ENCODE measurements at places on chromosomes 1 and 21.

GRCh38 chr1:10721381-10722321, 74.8 kb downstream of the CASZ1 start:
- DNase-seq, result no peak

DNA sequence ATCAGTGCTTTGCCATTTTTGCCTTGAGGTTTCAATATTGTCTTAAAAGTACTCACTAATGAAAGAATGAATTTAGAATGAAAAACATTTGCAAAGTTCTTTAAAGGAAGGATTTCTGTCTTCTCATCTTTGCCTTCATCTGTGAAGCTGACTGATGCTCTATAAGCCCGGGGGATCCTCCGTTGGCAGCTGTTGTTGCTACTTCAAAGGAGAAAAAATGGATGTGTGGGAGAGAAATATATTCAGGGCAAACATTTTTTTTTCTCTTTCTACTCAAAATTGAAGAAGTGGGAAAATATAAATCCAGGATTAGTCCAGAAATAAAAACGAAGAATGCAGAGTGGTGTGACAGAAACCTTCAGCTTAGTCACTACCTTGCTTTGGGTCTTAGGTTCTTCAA, 142.5 kb downstream of the OLFM3 start:
- DNase-seq, result no peak

DNA sequence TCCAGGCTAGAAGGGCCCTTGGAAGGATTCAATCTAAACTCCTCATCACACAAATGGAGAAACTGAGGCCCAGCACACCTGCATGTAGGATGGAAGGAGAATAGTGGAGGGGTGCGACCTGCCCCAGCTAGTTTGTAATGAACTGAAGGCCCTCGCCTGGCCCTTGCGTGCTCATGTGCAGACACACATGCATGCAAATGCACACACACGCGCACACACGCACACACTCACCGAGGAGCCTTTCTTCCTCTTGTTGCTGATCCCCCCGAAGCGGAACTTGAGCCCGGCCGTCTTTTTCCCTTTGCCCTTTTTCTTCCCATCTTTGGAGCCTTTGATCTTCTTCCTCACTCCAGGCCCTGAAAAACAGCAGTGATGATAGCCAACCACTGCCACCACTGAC, 27.9 kb downstream of the CHD5 start:
- no peak for DNase-seq

GRCh38 chr1:39609618-39610331, 29.7 kb downstream of the HEYL start:
- DNase-seq, result peak; percentile 61

DNA sequence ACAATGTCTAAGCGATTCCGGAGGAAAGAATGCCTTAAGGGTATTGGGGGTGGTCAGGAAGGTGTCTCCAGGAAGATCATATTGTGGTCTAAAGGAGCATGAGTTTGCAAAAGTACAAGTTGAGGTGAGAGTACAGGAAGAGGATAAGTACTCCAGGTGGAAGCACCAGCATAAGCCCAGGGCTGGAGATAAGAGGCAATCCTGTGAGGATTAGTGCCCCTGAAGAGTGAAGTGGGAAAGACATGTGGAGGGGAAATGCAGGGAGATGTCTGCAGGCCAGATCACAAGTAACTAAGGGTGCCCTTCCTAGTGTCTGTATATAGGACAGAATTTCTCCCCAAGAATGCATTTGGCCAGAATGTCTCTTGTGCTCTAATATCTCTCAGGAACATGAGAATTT, 188.3 kb upstream of the DPT start:
- no peak for DNase-seq

DNA sequence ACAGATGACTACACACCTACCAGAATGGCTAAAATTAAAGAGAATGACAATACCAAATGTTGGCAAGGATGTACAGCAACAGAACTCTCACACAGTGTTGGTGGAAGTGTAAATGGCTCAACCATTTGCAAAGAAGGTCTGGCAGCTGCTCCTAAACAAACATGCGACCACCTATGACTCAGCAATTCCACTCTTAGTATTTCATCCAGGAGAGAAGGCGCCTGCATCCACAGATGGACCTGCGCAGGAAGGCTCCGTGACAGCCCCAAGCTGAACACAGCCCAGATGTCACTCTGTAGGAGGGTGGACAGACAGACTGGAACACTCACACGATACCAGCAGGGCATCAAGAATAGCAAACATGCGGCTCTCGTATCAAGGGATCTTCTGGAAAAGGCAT, 6.7 kb downstream of the PTTG1IP start:
- DNase-seq, result peak; percentile 70

GRCh38 chr1:187961895-187962294, 1133.1 kb downstream of the PLA2G4A start:
- no peak for DNase-seq

- peak; percentile 94 for DNase-seq
These were observed 35.6 kb downstream of the NGF start for GRCh38 chr1:115302390-115302961.

- DNase-seq, result no peak
These were observed 107.6 kb downstream of the GLUL start for GRCh38 chr1:182283746-182284544.

DNA sequence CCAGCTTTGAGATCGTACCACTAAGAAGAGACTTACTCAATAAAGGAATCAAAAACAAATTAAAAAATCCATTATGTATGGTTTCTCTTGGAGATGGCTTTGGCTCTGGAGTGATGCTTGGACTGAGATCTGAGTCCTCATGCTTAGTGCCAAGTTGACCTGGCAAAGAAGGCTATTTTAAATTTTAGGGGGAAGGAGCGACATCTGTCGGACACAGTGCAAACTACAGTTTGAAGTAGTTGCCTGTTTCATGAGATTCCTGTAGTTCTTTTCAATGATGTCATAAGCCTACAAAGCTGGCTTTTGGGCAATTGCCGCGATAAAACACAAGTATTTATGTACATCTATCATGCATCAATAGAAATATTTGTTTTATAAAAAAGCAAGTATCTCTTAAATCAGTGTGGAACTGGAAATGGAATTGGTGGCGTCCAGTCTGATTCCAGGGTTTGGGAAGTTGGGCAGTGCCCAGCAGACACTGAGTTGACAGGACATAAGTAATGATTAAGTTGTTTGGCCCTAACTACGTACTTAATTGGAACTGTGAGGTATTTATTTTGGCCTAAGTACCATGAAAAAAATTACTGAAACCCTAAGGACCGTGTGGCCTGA, 50.0 kb downstream of the TBCE start:
- DNase-seq, result peak; percentile 75

- no peak for DNase-seq
These were observed 9.7 kb downstream of the MACF1 start for GRCh38 chr1:39214021-39214713.

DNA sequence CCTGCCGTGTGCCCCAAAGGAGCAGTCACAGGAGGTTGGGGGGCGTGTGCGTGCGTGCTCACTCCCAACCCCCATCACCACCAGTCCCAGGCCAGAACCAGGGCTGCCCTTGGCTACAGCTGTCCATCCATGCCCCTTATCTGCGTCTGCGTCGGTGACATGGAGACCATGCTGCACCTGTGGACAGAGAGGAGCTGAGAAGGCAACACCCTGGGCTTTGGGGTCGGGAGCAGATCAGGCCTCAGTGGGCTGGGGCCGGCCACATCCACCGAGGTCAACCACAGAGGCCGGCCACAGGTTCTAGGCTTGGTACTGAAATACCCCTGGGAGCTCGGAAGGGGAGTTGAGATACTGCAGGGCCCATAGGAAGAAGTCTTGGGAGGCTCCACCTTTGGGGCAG, 23.5 kb downstream of the COL6A1 start:
- no peak for DNase-seq

DNA sequence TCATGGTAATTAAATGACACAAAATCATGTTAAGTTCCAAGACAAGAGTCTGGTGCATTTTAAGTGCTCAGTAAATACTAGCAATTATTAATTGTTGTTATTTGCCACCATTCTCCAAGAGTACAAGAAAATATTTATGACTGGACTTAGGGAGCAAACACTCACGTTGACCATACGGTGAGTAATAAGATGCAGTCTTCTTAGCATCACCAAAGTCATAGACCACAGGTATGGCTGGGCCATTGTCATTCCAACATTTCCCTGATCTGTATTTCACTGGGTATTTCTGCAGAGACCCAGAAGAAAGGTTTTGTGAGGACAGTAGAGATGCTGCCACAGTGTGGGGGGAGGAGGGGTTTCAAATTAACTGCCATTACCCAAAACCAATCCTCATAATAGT, 4.7 kb downstream of the ITLN2 start:
- DNase-seq, result no peak

- DNase-seq, result no peak
These were observed 57.2 kb upstream of the TRAPPC10 start for GRCh38 chr21:43954896-43955295.

Measured in fibroblast of skin of right biceps (primary cell).